ENCODE measurements at places on chromosomes 12 and 14.

DNA sequence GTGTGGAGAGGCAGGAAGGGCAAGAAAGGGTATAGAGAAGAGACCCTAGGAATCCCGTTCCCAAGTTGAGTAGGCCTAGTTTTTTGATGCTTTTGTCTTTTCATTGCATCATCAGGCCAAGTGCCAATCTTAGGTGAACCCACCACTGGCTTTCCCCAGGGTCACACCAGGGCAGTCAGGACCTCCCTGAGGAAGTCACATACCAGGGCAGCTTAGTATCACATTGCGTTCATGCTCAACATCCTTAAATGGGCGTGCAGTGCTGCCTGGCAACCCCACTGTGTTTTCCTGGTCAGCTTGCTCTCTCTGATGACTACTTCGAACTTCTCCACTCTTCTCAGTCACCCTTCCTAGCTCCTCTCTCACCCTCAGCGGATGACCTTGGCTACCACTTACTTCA is 9.0 kb downstream of the ASIC1 start:
- peak; percentile 72 for DNase-seq

GRCh38 chr14:58815794-58816193 is 178.0 kb downstream of the DACT1 start:
- DNase-seq = no peak

- DNase-seq = no peak
Measured at GRCh38 chr12:69904777-69905176, 79.8 kb downstream of the MYRFL start.

DNA sequence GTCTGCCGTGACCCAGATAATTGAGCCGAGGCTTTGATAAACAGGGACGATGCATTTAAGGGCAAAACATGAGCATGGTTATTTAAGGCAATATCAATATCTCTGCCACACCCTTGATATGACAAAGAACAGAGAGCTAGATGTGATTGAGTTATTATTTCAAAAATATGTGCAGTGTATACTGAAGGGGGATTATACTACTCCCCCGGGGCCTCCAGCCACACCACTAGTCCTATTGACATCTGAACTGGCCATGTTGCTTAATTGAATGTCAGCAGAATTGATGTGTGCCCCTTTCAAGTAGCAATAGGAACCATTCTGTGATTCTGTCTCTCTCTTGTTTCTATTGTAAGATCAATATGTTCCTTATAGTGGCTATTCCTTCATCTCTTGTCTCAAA is 794.8 kb upstream of the SEL1L start:
- no peak for DNase-seq

GRCh38 chr14:61185534-61185933 is 95.6 kb downstream of the TMEM30B start:
- no peak for DNase-seq
